ENCODE measurements at places on chromosomes 1 and 21. TPM values are rescaled to one million over a fixed set of nuclear protein-coding genes. Genes with fewer than 3 reads are reported as not detected.

The FCRL2 gene
- 0.10 TPM for total RNA-seq

The ACTL8 gene
- total RNA-seq = not detected

The OR2T35 gene
- total RNA-seq = not detected

DNA sequence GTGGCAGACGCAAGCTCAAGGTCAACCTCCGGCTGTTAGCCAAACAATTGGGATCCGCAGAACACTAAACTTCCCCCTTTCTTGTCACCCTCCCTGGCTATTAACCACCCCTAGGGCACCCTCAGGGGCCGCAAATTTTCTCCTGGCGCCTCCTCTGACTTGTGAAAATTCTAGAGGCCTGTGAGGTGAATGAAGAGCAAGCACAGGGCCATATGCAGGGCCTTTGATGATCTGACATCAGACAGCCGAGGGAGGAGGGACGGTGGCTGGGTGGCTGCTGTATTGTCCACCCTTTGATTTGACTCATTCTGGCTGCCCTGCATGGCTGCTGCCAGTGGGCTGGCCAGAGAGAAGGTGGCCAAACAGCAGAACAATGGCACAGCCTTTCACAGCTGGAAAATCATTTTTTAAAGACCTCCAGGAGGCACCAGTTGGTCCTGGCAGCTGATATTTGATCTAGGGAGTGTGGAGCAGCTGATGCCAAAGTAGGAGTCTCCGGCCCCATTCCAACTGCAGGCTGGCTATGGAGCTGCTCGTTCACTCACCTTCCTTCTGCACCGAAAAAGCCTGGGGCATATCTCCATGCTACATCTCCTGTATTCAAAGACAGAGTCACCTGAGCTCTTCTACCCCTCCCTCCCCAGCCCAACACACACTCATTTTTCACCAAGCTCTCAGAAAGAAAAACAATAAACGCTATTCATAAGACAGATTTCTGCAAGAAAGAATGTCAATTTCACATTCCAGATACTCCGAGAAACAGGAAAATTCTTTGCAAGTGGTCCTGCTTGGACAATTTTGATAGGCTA is 44.9 kb upstream of the BARHL2 start:
- DNase-seq = peak; percentile 77

GRCh38 chr1:220880726-220881506 is 1.7 kb downstream of the HLX start:
- DNase-seq = peak; percentile 57

GRCh38 chr1:58714544-58714943 is 14.7 kb upstream of the MYSM1 start:
- no peak for DNase-seq

- DNase-seq = no peak
These were observed 25.4 kb downstream of the NUP210L start for GRCh38 chr1:154129391-154129970.

- peak; percentile 14 for DNase-seq
These were observed 356.8 kb downstream of the LMO4 start for GRCh38 chr1:87685311-87686135.

Data from tongue (tissue), 3 donors.